ENCODE measurements at places on chromosomes 4 and X.

GRCh38 chrX:25548811-25549210, 533.0 kb upstream of the ARX start:
- no peak for DNase-seq

- DNase-seq: no peak
Measured at GRCh38 chrX:132411310-132411977, 77.4 kb downstream of the MBNL3 start.

DNA sequence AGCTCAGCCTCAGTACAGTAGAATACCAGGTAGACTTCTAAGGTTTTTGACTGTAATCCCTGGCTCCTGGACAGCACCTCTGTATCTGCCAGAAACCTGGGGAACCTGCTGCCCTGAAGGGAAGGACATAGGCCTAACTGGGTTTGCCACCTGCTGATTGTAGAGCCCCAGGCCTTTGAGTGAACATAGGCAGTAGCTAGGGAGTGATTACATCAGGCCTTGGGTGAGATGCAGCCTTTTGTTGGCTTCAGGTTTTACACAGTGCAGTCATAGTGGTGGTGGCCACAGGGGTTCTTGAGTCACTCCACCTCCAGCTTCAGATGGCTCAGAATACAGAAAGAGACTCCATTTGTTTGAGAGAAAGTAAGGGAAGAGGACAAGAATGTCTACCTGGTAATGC, 19.3 kb downstream of the IQCM start:
- DNase-seq: no peak

GRCh38 chr4:89586864-89587263, 250.1 kb downstream of the SNCA start:
- no peak for DNase-seq

DNA sequence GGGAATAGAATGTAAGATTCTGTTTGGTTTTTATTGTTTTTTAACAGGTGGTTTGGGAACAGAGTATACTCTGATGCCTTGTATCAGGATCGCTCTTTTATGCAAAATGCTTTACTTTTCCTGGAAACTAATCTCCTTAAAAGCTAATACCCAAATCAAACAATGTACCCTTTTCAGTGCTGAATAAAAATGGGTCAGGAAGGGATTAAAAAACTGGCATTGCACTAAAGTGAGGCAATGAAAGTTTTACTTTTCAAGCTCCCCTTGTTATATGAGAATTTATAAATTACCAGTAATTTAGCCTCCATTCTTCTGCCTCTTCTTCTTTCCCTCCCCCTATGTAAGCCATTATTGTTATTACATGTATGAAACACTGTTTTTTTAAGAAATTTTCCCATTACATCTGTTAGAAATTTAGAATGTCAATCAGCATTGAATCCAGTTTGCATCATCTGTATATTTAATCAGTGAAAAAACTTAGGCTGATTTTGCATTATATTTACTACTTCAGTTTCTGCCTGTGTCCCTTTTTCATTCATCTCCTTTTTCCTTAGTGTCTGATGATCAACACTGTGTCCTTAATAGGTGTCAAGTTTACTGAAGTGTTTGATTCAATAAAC, 89.7 kb upstream of the NPNT start:
- no peak for DNase-seq

DNA sequence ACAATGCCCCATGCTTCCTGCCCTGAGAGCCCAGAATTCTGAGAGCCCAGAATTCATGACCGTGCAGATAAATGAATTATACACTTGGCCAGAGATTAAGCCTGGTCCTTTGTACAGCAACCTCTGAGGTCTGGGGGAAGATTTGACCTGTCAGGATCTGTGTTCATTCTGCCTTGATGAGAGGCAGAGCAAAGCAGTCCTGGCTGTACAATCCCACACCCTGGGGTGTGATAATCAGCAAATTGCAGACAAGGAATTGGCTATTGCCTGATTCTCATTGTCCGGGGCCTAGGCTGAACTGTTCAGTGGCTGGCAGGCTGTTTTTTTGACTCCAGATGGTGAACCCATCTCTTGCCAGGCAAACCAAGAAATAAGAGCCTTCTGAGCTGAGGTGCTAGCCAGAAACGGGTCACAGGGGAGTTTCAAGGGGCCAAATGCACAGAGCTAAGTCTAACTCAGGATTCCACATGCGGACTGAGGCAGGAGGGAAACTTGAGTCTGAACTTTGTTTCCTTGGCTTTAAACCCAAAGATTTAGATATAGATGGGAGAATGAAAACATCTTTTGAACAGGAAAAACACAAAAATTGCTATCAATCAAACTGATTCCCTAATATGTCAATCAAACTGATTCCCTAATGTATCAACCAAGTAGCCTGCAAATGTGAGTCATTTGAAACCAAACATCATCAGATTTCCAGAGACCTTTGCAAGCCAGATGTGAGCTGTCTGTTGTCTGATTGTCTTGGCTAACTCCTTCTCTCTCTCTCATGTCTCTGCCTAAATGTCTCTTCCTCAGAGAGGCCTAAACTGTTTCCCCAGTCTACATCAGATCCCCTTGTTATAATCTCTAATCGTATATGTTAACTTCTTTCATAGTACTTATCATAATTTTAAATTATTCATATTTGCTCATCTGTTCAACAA, 159.3 kb downstream of the ATG4A start:
- DNase-seq: no peak

Data from H54 (cell line).